ENCODE measurements at places on chromosomes 16 and 17. TPM values are rescaled to one million over a fixed set of nuclear protein-coding genes. Genes with fewer than 3 reads are reported as not detected.

GRCh38 chr16:81710596-81710995 lies 68.5 kb upstream of the PLCG2 start:
- DNase-seq, result no peak

- no peak for DNase-seq
These were observed 55.7 kb downstream of the IRX5 start for GRCh38 chr16:54986409-54986808.

- DNase-seq, result no peak
These were observed 16.2 kb downstream of the ZNF276 start for GRCh38 chr16:89737341-89738071.

The RAP1GAP2 gene
- polyA plus RNA-seq, result 2.3 TPM

- DNase-seq, result no peak
These were observed 20.1 kb upstream of the SLC46A1 start for GRCh38 chr17:28426081-28426519.

DNA sequence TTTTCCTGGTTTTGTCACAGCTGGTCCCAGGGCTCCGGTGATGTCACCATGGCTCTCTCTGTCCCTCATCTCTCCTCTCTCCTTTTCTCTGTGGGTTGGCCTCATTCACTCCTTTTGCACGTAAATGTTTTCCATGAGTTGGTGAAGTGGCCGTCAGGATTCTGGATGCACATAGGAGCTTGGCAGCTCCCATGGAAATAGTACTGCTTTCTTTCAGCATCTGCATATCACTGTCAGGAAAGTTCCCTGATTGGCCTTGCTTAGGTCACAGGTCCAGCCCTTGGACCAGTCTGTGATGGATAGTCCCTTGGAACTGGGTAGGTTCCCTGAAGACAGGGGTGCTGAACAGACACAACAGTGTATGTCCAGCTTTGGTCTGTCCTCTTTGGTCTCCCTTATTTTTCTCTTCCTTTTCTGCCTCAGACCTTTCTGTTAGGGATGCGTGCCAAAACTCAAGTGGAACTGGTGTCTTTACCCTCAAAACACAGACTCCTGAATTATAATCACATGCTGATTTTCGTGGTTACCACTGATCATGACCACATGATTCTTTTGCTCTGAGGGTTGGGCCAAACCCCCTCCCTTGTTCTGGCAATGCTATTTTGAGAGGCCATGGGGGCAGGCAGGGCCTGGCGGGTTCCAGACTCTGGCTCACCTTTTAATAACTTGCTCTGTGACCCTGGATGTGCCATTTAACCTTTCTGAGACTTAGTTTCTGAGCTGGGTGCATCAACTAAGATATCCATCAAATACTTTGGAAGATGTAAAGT lies 99.0 kb downstream of the MSI2 start:
- no peak for DNase-seq
